ENCODE measurements at places on chromosomes 7 and 10. TPM values are rescaled to one million over a fixed set of nuclear protein-coding genes. Genes with fewer than 3 reads are reported as not detected.

Gene CCL24
- total RNA-seq: not detected

Gene CFAP46
- total RNA-seq: not detected

Gene MAT1A
- 0.33 TPM for total RNA-seq

Gene GSTO2
- total RNA-seq: 2.1 TPM

DNA sequence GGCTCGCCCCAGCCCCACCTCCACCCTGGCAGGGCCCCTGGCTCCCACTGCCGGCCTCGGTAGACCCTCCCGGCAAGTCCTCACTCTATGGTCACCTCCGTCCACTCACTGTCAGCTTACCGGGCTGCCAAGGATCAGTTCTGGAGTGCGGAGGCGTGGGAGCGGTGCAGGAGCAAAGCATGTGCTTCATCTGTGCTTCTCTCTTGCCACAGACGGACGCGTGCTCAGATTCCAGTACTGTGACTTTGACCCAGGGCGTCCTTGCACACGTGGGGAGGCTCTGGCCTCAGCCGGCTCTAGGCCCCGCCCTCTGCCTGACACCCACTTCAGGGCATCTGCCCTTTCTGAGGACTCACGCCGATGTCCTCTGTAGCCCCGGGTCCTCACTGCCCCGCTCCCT lies 547.5 kb upstream of the FOXK1 start:
- DNase-seq: no peak

- DNase-seq: no peak
These were observed 67.7 kb downstream of the GNA12 start for GRCh38 chr7:2776401-2776800.

DNA sequence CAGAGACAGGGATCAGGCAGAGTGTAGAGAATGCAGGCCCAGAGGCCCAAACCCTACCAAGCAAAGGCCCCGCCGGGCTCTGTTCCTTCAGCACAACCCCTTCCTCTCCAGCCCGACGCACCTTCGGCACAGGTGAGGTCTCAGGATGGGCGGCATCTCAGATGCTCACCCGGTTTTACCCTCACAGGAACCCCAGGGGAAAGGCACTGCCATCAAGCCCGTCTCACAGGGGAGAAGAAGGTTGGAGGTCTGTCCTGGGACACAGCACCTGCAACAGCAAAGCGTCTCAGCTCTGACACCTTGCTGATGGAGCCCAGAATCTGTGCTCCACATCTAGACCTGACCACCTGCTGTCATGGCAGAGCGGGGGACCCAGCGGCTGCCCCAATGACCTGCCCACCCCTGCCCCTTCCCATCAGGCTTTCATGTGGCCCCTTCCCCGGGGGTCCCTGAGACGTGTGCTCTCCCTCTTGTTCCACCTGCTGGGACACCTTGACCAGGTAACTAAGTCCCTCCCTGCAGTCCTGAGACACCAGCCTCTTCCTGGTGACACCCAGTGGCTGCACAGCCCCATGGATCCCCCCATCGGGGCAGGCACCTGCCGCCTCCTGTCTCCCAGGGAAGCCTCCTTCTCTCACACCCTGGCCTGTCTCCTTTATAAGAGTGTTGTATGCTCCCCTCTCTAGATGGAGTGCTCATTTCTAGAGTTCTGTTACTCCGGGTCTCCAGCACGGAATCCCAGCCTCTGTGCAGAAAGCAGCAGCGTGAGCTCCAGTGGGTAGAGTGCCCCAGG lies 315.6 kb downstream of the DNAJB6 start:
- no peak for DNase-seq

DNA sequence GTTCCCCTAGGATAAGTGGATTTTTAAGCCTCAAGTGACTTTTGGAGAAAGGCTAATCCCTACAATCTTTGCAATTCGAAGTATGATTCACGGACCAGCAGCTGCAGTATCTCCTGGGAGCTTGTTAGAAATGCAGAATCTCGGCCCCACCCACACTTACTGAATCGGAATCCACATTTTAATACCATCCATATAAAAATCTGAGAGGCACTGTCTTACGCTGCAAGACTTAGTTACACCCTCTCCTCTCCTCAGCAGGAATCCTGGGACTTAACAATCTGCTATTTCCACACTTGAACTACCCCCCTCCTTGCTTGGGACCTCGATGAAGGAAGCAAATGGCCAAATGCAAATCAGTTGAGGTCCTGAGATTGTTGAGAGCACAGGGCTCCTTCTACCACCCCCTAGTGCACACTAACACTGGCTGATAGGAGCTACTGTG lies 21.0 kb downstream of the ITPRIP start:
- no peak for DNase-seq

- peak; percentile 64 for DNase-seq
These were observed 10.8 kb upstream of the XPNPEP1 start for GRCh38 chr10:109933984-109934565.

DNA sequence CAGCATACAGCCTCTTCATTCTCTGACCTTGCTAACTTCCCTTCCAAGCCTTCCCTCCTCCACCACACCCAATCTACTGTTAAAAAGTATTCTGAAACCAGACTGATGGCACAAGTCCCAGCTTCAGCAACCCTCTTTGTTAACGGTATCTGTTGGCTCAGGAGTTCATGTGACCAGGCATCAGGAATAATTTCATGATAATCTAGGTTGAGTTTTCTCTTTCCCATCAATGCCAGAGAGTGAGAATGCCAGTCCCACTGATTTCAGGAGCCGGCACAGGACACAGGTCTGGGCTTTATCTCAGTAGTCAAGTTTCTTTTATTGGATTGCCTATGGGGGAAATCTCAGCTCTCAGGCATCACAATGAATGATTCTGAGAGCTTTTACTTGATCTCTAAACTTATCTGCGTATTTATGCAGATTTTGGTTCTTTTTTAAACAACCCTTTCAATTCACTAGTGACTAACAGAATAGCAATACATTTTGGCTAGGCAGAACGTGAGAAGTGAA lies 231.0 kb upstream of the LYZL1 start:
- DNase-seq: no peak

GRCh38 chr7:134941952-134942351 lies 44.4 kb upstream of the AGBL3 start:
- DNase-seq: no peak

DNA sequence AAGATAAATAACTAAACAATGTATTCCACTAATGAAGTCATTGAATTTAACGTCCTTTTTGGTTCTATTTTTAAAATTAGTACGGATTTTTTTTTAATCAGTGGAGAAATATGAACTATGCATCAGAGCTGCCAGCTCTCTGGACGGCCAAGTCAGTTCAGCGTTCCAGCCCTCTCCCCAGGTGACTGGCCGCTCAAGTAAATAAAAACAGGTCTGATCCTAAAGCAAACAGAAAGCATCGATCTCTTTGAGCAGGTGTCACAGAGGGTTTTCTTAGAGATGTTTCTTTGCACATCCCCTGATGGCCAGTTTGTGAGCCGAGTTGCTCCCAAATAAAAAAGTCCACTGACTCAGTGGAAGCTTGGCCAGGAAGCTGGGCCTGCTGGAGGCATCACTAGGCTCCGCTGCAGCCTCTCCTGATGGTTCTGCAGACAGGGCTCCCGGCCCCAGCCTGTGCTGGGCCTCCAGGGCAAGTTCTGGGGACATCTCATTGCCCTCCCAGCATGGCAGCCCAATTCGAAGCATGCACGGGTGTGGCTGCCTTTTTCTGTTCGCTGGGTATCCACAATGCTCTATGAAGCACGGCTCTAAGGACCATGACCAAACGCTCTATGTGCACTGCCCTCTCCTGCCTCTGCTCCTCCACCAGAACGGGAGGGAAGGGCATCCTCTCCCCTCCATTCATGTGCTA lies 74.7 kb upstream of the PPP2R2D start:
- no peak for DNase-seq

- no peak for DNase-seq
These were observed 24.7 kb upstream of the MACC1 start for GRCh38 chr7:20241911-20242261.

GRCh38 chr10:9469663-9470205 lies 1415.2 kb downstream of the GATA3 start:
- no peak for DNase-seq

Data from T-cell (primary cell).